ENCODE measurements at places on chromosomes 6 and 20.
A peak's percentile ranks its signal among the peaks of the same experiment; 100 is the strongest.

DNA sequence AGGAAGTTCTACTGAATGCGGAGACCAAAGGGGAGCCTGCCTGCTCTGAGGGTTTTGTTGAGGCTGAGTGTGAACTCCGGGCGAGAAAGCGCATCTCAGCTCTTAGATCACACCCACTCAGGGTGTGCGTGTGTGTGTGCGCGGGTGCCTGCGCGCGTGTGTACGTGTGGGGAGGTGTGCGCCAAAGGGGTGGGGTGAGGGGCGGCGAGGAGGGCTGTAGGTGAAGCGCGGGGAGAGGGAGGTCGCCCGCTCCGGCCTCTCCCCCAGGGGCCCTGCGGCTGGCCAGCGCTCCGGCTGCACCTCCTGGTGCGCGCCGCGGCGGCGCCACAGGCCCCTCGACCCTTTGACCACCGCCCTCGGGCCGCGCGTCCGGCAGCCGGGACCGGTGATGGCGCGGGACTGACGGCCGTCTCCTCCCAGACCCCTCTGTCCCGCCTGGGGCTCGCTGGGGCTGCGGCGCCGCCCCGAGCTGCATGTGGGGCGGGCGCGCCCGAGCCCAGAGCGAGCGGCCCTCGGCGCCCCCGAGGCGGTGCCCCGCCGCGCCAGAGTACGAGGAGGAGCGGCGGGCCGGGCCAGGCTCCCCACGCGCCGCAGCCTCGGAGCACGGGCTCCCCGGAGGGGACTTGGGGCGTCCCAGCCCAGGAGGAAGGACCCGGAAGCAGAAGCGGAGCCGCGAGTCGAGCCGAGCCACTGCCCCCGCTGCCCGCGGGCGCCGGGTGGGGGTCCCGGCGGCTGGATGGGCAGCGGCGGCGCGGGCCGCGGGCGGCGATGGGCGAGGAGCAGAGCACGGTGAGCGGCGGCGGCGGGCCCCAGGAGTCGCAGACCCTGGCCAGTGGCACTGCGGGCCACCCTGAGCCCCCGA, at the start of gene RNF217:
RNF217 (plus strand) TSS at position 661 of the 862 bp plus-strand sequence; CDS start at position 769, 108 bp downstream.
- H3K4me1 ChIP-seq = peaks cover 20% of the 10 kb centered on the region
- peaks cover 6% of the 10 kb centered on the region for H3K36me3 ChIP-seq
- H3K4me3 ChIP-seq = peak within 1 kb of the TSS; percentile 72

DNA sequence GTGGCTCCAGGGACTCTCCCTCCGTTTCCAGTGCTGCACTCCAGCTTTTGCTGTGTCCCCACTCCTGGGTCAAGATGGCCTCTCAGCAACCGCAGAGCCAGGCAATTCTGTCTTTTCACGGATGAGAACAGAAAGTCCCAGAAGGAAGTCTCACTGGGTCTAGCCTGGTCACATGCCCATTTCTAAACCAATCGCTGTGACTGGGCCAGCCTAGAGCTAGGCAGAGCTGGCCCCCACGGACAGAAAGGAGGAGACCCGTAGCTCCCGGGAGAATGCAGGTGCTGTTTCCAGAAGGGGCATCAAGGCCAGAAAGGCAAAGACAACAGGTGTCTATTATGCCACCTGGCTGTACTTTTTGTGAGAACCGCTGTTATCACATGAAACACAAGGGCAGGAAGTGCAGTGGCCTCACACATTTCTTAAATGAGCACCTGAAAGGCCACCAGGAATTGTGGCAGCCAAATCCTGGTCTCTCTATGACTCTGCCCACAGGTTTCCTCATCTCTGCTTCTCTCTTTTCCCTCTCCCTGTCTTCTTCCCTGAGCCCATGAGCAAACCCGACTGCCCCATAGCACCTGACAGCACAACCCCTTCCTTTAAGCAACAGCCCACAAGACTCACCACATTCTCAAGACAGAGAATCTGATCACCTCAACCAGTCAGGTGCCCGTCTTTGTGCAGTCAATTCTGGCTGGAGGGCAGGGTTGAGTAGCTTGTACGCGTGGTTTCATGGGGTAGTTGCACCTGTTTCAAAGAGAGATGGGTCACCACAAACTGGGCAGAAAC, 37.1 kb upstream of the B4GALT5 start:
- peak; percentile 18 for DNase-seq
- H3K36me3 ChIP-seq = no peaks in the 10 kb centered on the region
- peaks cover 9% of the 10 kb centered on the region for H3K4me1 ChIP-seq
- H3K27me3 ChIP-seq = peaks cover 21% of the 10 kb centered on the region

GRCh38 chr6:71488186-71488585, 199.6 kb downstream of the OGFRL1 start:
- H3K4me1 ChIP-seq = no peaks in the 10 kb centered on the region
- no peak for DNase-seq
- H3K36me3 ChIP-seq = no peaks in the 10 kb centered on the region

DNA sequence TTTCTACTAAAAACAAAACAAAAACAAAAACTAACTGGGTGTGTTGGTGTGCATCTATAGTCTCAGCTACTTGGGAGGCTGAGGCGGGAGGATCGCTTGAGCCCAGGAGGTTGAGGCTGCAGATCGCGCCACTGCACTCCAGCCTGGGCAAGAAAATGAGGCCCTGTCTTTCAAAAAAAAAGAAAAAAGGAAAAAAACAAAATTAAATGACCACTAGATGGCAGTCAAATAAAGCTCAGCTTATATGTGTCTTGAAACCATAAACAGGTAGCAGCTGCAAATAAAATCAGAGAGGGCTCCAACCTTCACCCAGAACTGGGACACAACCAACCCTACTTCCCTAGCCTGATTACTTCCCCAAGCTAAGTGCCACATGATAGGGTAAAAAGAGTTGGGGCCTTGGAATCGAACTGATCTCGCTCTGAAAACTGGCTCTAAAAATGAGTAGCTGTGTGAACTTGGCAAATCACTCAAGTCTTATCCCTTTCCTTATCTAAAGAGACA, 67.1 kb upstream of the ADGRF4 start:
- no peaks in the 10 kb centered on the region for H3K27me3 ChIP-seq
- H3K4me1 ChIP-seq = peaks cover 8% of the 10 kb centered on the region
- no peak for DNase-seq
- H3K27ac ChIP-seq = no peak overlapping the region

GRCh38 chr6:41599015-41599851, 39.0 kb upstream of the MDFI start:
- DNase-seq = no peak
- H3K4me3 ChIP-seq = no peak overlapping the region
- no peaks in the 10 kb centered on the region for H3K27me3 ChIP-seq
- no peaks in the 10 kb centered on the region for H3K36me3 ChIP-seq
- peaks cover 6% of the 10 kb centered on the region for H3K4me1 ChIP-seq

- peaks cover 20% of the 10 kb centered on the region for H3K27me3 ChIP-seq
- no peaks in the 10 kb centered on the region for H3K4me1 ChIP-seq
- no peak overlapping the region for H3K4me3 ChIP-seq
- no peak overlapping the region for H3K27ac ChIP-seq
- peak; percentile 54 for DNase-seq
- H3K36me3 ChIP-seq = no peaks in the 10 kb centered on the region
These were observed 14.6 kb downstream of the CD40 start for GRCh38 chr20:46132705-46133120.

GRCh38 chr6:16635291-16635809, 125.9 kb downstream of the ATXN1 start:
- no peaks in the 10 kb centered on the region for H3K27me3 ChIP-seq
- DNase-seq = no peak
- H3K36me3 ChIP-seq = peaks cover 53% of the 10 kb centered on the region

DNA sequence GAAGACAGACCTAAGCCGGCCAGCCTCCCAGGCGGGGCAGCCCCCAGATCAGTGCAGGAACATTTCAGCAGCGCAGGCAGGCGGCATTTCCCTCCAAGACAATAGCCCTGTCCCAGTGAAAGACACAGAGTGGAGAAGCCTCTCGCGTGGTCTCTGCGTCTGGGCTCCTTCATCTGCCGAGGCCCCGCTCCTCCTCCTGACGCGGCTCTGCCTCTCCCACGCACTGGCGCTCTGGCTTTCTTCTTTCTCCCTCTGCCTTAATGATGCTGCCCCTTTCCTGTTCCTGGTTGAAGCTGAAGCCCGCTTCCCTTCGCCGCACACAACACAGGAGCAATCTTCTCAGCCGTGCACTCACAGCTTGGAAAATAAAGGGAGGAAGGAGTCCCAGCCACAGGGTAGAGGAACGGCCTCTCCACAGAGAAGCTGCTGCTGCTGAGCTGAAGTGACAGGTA, 347.5 kb downstream of the CDH4 start:
- no peak overlapping the region for H3K4me3 ChIP-seq
- H3K27ac ChIP-seq = no peak overlapping the region
- H3K36me3 ChIP-seq = no peaks in the 10 kb centered on the region
- no peaks in the 10 kb centered on the region for H3K27me3 ChIP-seq
- no peak for DNase-seq

GRCh38 chr20:33841436-33841799, 30.3 kb downstream of the CHMP4B start:
- no peaks in the 10 kb centered on the region for H3K27me3 ChIP-seq
- H3K36me3 ChIP-seq = peaks cover 8% of the 10 kb centered on the region
- no peak overlapping the region for H3K27ac ChIP-seq
- no peak for DNase-seq

DNA sequence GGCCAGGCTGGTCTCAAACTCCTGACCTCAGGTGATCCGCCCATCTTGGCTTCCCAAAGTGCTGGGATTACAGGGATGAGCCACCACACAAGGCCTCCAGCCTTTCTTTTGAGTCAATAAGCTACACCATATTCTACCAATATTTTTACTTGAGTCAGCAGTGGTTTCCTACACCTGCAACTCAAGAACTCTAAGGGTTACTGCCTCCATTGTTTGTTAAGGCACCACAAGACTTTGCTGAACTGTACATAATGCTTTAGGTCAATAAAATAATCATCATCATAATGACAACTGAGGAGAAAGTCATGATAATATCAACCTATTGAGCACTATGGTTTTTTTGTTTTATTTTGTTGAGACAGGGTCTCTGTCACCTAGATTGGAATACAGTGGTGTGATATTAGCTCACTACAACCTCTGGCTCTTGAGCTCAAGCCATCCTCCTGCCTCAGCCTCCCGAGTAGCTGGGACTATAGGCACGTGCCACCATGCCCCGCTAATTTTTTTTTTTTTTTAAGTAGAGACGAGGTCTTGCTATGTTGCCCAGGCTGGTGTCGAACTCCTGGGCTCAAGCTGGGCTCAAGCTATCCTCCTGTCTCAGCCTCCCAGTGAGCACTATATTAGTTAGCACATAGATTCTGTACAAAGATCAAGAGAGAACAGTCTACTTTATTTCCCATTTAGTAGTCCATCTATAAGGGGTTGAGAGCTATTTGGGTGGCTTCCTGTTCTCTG, 34.9 kb upstream of the ZMYND8 start:
- peaks cover 19% of the 10 kb centered on the region for H3K4me1 ChIP-seq
- no peaks in the 10 kb centered on the region for H3K27me3 ChIP-seq
- no peak overlapping the region for H3K27ac ChIP-seq
- DNase-seq = no peak
- no peaks in the 10 kb centered on the region for H3K36me3 ChIP-seq
- H3K4me3 ChIP-seq = no peak overlapping the region

DNA sequence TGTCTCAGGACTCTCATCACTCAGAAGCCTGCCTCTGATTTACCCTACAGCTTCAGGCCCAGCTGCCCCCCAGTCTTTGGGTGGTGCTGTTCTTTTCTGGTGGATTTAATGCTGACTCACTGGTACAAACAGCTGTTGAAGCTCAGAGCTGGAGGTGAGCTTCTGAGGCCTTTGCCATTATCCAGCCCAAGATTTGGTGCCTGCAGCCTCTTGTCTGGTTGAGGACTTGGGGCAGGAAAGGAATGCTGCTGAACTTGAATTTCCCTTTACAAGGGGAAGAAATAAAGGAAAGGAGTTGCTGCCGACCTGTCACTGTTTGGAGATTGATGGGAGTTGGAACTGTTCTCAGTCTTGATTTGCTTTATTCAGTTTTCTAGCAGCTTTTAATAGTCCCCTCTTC, 19.8 kb downstream of the ABCF1 start:
- H3K27ac ChIP-seq = no peak overlapping the region
- peaks cover 70% of the 10 kb centered on the region for H3K36me3 ChIP-seq
- DNase-seq = no peak
- peaks cover 3% of the 10 kb centered on the region for H3K4me1 ChIP-seq
- H3K4me3 ChIP-seq = no peak overlapping the region
- no peaks in the 10 kb centered on the region for H3K27me3 ChIP-seq

DNA sequence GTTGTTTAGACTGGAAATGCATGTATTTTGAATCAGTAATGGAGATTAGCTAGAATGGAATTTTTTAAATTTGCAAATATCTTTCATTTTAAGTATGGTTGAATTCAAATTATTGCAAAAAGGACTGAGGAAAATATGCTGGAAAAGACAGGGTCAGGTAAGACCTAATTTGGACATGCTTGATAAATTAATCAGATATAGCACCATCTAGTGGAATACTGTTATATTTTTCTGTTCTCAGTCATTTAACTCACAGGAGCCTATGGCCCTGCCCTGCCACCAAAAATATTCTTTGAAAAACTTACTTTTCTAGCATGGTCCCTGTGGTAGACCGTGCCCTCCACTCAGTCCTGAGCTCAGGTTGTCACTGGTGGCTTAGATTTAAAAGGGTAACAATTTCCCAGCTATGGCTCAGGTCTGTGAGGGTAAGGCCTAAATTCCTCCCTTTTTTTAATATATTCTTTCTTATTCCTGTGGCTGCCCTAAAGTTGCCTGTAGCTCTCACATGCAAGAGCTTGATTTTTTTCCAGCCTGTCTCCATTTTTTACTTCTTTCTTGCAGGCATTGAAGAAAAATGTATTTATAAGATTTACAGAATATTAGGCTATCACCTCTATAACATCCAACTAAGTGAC, 25.3 kb upstream of the KIAA1586 start:
- H3K36me3 ChIP-seq = no peaks in the 10 kb centered on the region
- H3K27ac ChIP-seq = no peak overlapping the region
- no peaks in the 10 kb centered on the region for H3K4me1 ChIP-seq
- H3K4me3 ChIP-seq = no peak overlapping the region
- H3K27me3 ChIP-seq = peaks cover 30% of the 10 kb centered on the region

DNA sequence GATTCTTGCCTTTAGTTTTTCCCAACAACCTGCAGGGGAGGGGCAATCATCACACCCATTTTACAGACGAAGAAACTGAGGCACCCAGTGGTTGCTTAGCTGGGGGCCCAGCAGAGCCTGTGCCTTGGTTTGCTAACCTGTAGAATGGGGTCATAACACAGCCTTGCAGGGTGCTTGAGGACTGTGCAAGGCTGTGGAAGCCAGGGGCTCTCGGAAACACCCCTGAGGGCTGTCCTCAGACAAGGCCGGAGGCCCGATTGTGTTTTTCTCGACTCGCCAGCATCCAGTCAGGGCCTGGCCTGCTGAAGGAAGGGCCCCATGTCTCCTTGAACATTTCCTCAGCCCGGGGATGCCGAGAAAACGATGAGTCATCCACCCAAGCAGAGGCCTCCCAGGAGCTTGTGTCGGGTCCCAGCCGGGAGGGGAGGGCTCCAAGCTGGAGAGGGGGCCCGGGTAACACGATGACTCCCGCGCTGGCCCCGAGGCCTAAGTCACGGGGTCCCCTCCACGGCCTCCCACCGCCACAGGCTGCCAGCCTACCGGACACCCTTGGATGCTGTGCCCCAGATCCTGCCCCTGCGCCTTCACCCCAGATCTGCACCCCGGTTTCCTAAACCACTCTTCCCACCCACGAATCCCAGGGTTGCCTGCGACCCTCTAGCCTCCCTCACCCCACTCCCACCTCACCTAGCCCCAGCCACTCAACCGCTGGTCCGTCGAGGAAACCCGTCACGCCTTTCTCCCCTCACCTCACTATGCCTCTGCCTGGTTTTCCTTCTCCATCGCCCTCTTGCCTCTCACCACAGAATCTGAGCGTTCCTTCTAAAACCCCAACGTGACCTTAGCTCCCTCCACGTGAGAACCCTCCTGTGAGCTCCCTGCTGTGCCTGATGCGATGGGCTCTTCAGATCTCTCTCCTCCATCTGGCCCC, 10.6 kb downstream of the NOL4L start:
- peak; percentile 23 for DNase-seq
- peaks cover 4% of the 10 kb centered on the region for H3K4me1 ChIP-seq
- H3K27me3 ChIP-seq = no peaks in the 10 kb centered on the region
- no peak overlapping the region for H3K27ac ChIP-seq
- no peak overlapping the region for H3K4me3 ChIP-seq
- no peaks in the 10 kb centered on the region for H3K36me3 ChIP-seq

All from activated CD4-positive, alpha-beta memory T cell treated with anti-CD3 and anti-CD28 coated beads, Interleukin-2, amount 10 ng/mL, durations not matched to agents 7 days and 5 days (primary cell).